ENCODE measurements at places on chromosomes 5 and 9.
A peak's percentile ranks its signal among the peaks of the same experiment; 100 is the strongest.

DNA sequence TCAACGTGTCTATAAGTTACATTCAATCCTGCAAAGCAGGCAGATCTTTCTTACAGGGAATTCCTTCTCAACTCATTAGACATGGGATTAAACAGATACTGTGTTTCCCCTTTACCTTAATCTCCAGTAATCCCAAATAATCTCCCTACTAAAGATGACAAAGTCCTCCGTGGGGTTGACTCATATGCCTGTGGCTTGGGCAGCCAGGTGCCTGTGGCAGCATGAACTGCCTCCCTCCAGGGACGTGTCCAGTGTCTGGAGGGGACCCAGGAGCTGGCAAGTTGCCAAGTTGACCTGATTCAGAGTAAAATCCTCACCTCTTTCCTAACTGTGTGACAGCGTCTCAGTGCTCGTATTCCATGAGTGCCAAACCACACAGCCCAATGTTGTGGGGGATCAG, 94.6 kb upstream of the PTCH1 start:
- DNase-seq, result no peak

DNA sequence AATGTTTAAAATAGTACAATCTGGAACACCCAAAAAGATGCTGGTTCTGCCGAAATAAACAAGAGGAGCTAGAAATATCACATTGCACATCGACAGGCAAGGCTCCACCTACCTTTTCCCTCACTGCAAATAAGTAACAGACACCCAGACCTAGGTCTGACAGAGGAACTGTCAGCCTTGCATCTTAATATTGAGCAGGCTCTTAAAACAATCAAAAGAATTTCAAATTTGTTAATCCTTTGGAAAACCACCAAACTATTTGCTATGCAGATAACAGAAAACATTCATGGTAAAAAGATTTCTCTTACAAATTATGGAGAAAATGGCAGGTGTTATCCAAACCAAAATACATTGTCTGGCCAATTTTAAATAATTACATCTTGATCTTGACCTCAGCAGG, 71.3 kb downstream of the FRMD3 start:
- no peak for DNase-seq

DNA sequence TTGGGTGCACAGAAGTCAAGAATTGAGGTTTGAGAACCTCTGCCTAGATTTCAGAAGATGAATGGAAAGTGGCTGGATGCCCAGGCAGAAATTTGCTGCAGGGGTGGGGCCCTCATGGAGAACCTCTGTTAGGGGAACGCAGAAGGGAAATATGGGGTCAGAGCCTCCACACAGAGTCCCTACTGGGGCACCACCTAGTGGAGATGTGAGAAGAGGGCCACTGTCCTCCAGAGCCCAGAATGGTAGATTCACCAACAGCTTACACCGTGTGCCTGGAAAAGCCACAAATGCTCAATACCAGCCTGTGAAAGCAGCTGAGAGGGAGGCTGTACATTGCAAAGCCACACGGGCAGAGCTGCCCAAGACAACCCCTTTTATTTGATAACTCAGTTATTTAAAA, 383.5 kb downstream of the TLE4 start:
- no peak for DNase-seq

- DNase-seq, result no peak
Measured at GRCh38 chr5:36719282-36719681, 112.9 kb downstream of the SLC1A3 start.

GRCh38 chr9:81879501-81879916, 48.7 kb upstream of the SPATA31D4 start:
- DNase-seq, result no peak

- DNase-seq, result peak; percentile 50
Measured at GRCh38 chr5:102760815-102761214, 5.7 kb downstream of the PAM start.

DNA sequence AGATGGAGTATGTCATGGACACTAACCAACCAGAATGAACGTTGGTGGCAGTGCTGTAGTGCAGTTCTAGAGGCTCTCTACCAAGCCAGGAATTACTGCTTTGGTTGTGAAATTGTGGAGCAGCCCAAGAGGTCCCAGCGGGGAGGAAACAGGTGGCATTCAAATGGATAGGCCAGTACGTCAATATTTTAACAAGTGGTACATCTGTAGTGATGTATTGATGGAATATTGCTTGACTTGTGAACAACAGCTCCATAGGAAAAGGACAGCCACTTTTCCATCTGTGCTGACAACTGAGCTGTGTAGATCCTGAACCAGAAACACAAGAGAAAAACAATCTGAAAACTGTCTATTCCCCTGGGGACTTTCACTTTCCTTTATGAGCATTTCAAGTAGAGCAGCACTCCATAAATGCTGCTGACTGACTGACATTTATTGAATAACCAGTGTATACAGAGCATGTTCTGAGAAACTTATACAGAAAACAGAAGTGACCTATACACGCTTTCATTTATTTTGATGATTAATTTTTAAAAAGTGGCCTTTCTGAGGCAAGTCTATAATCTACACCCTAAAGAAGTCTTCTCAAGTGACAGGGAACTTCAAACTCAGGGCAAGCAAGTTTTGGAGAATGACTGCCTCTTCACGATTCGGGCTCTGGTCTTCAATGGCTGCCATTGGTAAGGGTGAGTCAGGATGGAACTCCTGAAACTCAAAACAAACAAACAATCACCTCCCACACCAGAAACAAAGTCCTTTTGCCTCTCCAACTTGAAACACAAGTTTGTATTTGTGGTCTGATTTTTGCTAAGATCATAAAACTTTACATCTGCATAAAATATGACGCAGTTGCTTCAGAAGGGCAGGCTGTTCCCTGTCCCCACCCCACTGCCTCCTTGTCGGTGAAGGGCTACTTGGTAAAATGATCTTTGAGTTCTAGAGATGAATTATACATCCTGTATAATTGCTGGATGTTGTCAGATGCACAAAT, 362.4 kb downstream of the NDUFS4 start:
- DNase-seq, result no peak

- DNase-seq, result no peak
Measured at GRCh38 chr9:78898234-78898633, 601.3 kb downstream of the PSAT1 start.
